Hematopoietic multipotent progenitor cell treated with erythropoietin and hydrocortisone succinate and interleukin-3 and kit ligand, for 4 days (in vitro differentiated cells): ENCODE measurements at places on chromosomes 3 and 15.

DNA sequence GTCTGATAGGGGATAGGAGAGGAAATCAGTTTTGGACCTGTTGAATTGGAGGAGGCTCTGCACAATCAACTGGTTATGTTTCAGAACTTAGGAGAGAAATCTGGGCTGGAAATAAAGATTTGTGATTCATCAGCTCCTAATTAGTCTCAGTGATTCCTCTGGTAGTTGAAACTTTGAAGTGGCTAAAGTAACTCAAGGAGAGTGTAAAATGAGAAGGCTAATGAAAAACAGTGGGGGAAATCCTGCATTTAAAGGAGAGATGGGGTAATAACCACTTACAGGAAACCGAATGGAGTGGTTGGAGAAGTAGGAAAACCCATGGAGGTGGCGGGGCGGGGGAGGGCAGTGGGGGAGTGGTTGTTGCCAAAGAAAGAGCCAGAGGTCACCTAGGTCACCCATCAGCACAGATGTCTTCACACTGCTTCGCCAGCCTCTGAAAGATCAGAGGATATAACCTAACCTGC, 32.6 kb downstream of the MAP2K5 start:
- DNase-seq = no peak

- DNase-seq = no peak
These were observed 9.7 kb downstream of the UROC1 start for GRCh38 chr3:126507886-126508285.

GRCh38 chr15:99818872-99819271, 85.6 kb upstream of the LYSMD4 start:
- DNase-seq = no peak

DNA sequence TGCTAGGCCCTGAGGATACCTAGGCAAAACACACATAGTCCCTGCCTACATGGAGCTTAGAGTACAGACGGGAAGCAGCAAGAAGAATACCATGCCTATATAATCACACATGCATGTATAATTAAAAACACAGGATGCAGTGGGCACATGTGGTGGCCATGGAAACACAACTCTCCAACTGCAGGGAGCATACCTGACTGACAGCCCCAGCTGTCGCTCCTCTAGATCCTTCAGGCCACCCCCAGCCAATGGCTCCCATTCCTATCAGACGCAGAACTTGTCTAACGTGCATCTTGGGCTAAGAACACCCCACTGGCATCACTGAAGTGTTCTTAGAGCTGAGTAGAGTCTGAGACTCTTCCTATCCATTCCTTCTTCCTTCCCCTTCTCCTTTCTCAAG, 125.5 kb upstream of the FRMD4B start:
- no peak for DNase-seq
